ENCODE measurements at places on chromosomes 5 and 9.

DNA sequence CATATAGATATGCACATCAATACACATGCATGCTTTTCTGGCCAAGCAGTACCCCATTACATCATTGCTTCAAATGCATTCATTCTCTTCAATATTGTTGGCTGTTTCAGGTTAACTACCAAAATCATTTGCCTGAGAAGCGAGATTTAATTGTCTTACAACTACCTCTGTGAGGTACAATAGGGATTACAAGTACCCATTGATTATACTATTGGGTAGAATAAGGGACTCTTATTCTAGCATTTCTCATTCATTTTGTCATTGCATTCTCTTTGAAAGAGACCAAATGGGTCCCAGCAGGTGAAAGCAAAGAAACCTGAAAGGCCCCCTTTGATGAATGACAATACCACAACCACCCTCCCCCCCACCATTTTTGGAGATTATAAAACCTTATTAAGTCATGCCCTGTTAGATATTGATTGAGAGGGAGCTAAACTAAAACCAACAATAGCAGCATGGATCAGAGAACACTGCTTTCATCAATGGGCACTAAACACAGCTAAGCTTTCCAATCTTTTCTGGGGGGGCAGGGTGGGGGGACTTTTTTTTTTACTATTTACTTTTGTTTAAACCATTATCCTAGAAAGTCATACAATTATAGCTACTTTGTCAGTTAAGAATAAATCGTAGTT lies 375.0 kb upstream of the CCNH start:
- DNase-seq: no peak

DNA sequence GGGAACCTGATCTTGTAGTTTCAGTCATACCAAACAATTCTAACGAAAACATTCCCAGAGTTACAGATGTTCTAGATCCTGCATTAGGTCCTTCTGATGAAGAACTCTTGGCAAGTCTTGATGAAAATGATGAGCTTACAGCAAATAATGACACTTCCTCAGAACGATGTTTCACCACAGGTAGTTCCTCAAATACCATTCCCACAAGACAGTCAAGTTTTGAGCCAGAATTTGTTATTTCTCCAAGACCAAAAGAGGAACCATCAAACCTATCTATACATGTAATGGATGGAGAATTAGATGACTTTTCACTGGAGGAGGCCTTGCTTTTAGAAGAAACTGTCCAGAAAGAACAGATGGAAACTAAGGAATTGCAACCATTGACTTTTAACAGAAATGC lies 21.0 kb downstream of the RMI1 start:
- DNase-seq: no peak

- DNase-seq: no peak
Observed at GRCh38 chr5:566636-567309, 42.5 kb upstream of the SLC9A3 start.

GRCh38 chr9:91907484-91908292 lies 42.3 kb downstream of the ROR2 start:
- no peak for DNase-seq

DNA sequence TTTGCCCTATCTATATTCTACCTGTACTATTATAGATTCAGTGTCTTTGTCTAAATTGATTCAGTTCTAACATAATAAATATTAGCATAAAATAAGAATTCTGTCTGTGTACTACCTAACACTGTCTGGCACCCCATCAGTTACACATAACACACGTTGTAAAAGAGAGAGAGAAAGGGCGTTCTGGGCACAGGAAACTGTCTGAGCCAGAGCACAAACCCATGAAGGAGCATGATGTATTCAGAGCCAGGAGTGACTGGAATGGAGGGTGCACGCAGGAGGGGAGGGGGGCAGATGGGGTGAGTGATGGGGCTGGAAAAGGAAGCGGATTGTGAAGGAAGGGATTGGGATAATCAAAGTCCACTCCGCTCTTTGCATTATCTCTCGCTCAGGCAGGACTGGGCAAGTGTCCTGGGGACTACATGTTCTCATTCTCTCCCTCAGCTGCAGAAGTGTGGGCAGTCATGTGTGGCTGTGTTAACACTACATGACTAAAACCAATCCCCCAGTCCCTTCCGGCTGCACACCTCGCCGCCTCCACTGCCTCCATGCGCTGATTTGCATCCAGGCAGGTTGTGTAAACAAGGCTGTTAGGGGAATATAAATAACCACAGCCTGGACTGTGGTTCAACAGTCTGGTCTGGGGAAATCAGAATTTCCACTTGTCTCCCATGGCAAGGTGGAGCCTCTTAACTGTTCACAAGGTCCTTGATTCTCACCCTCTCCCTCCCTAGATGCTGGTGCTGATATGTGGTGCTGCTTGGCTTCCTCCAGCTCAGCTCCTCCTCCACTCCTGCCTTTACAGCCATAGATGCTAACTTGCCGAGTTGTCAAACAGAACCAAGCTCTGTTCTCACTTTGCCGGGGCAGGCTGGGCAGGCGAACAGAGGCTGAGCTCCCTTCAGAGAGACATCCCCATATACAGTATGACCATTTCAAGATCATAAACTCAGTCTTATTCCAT lies 367.5 kb upstream of the BRINP1 start:
- no peak for DNase-seq

DNA sequence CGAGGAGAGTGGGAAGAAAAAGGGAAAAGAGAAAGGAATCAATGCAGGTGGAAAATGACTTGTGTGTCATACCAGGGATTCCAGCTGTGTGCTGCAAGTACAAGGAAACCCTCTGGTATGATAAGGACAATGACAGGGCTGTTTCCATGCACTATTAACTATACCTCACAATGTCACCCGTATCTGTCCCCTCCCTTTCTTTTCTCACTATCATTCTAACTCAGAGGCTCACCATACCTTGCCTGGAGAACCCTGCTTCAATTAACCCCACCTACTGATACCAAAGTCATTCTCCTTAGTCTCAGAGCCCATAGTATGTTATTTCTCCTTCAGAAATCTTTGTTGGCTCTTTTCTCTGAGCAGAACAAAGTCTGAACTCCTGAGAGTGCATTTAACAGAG lies 236.2 kb upstream of the NREP start:
- DNase-seq: no peak

DNA sequence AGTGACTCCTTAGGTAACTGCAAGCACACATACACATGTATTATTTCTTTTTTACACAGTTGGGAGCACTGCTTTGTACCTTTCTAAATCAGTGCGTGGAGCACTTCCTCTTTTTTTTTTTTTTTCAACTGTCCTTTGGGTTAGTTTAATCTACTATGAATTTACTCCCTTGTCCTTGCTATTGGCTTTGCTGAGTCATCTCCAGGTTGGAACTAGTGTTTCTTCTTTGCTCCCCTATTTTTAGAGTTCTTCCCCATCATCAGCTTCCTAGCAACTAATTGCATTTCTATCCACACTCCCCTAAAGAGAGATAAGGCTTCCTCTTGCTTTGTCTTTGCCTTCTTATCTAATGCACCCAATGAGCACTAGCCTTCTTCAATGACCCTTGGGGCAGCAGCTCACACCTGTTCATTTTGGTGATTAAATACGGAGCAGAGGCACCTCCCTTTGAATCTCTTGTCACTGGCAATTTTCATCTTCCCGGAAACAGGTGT lies 24.3 kb downstream of the S100Z start:
- no peak for DNase-seq

- DNase-seq: no peak
Observed at GRCh38 chr5:153797484-153797883, 241.2 kb downstream of the FAM114A2 start.

- DNase-seq: no peak
Observed at GRCh38 chr5:31962351-31962751, 211.8 kb downstream of the GOLPH3 start.

- no peak for DNase-seq
Observed at GRCh38 chr5:5521478-5521877, 99.0 kb downstream of the ICE1 start.
